ENCODE measurements at places on chromosomes 1 and 21.
A peak's percentile ranks its signal among the peaks of the same experiment; 100 is the strongest.

- DNase-seq, result no peak
Observed at GRCh38 chr1:31348449-31348848, 24.4 kb downstream of the FABP3 start.

GRCh38 chr21:27326301-27326700 is 359.4 kb upstream of the ADAMTS5 start:
- DNase-seq, result no peak

GRCh38 chr1:48775831-48776392 is 779 bp downstream of the BEND5 start:
- no peak for DNase-seq

DNA sequence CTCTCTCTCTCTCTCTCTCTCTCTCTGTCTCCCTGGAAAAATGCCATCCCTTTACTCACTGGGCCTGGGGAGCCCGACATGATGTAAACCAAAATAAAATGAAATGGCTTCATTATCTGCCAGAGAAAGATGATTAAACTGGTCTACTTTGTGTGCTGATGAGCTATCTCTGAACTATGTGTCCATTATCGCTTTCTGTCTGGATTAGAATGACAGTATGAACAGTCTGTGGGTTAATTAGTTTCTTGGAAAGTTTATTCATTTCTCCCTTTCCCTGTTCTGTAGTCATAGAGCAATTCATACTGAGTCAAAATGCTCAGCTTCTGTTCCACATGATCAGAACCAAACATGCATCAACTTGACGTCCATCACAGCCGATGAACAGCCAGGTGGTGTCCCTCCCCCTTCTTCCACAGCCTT is 72.4 kb upstream of the KCND3 start:
- DNase-seq, result no peak

DNA sequence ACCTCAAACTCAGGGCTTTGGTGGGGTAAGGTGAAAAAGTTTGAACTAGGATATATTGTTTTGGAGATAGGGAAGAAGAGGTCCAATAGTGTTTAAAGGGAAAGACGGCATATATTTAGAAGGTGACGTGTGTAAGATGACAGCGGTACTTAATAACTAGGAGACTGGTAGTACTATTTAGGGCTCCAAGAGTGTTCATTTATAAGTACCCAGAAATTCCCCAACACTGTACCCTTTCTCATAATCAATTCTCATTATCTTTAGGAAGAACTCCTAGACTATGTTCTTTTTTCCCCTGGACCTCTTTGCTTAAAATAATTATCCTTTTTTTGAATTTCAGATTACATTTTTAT is 1.5 kb downstream of the LYPLAL1 start:
- no peak for DNase-seq

DNA sequence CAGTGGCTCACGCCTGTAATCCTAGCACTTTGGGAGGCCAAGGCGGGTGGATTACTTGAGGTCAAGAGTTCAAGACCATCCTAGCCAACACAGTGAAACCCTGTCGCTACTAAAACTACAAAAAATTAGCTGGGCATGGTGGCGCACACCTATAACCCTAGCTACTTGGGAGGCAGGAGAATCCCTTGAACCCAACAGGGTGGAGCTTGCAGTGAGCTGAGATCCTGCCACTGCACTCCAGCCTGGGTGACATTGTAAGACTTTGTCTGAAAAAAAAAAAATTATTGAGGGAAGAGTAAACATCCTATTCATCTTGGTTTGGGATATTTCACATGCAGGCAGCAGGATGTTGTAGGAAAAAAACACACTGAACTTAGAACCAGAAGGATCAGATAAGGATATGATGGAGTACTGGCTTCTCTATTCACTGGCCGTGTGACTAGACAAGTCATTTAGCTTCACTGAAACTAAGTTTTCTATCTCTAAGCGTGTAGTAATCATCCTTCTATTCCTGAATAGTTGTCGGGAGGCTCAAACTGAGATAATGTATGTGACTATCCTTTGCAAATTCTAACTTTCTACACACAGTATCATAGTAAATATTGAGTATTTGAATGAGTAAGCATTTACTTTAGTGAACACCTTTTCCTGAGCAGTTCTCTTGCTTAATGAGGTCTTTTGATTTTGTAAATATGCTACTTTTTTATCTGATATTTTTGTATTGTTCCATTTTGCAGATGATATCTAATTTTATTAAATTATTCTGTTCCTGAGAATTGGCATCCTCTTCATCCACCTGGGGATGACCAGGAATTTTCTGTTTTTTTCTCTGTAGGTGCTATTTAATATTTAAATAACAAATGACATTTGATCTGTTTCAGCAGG is 18.2 kb downstream of the CAP1 start:
- no peak for DNase-seq

- no peak for DNase-seq
Observed at GRCh38 chr1:108612496-108612895, 48.4 kb downstream of the HENMT1 start.

DNA sequence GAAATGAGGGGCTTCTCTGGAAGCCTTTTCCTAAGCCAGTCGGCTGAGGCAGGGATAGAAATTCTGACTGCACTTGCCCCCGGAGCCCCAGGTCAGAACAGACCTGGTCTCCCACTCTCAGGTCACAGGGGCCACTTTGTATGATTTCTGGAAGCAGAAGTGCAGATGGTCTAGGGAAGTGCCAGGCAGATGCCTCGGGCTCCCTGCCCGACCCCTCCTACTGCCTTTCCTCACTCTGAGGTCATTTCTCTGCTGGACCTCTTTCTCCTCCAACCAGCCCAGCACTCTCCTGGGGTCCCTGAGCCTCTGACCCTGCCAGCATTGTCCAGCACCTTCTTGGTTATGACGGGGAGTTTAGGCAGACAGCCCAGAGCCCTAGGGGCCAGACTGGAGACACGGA is 8.7 kb downstream of the RUNX3 start:
- no peak for DNase-seq

GRCh38 chr21:34276711-34277425 is 86.9 kb upstream of the KCNE2 start:
- peak; percentile 31 for DNase-seq

- DNase-seq, result no peak
Observed at GRCh38 chr1:87980494-87980893, 651.8 kb downstream of the LMO4 start.

DNA sequence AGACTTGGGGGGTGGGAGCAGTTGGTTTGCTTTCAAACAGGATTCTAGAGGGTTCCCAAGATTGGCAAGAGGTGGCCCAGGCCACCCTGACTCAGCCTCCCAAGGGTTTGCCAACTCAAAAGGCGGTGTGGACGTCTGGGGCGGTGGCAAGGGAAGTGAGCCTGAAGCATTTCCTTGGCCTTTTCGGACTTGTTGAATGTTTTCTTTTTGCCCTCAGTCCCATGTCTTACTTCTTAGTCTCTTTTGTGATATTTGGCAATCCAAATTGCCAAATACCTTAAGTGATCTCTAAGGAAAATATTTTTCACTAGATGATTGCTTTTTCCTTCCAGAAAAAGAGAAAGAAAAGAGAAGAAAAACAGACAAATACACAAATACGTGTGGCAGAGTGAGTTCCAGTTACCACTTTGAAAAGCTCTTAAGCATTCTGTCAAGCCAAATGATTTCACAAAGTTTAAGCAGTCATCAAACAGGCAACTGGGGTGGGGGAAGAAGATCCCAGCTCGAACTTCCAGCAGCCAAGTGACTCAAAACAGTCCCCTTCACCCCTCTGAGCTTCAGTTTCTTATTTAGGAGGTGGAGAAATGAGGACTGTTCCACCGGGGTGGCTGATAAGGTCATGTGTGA is 374.6 kb upstream of the USP24 start:
- DNase-seq, result peak; percentile 42

GRCh38 chr1:114453361-114453784 is 57.6 kb downstream of the TRIM33 start:
- DNase-seq, result no peak

DNA sequence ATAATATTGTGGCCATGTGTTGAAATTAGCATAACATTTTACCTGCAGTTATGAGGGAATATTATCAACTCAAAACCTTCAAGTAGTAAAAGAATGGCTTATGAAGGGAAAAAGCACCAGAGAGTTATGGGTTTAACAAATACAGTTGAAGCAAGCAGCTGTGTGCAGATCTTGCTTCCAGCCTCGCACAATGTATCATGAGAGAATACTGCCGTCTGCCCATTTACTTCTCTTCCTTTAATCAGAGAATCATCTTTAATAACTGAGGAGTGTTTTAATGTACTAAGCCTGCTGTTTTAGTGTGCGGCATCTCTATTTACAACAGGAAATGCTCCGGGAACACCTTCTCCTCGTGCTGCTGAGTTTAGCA is 120.9 kb downstream of the ATG4C start:
- no peak for DNase-seq

- no peak for DNase-seq
Observed at GRCh38 chr1:246773213-246773641, 49.0 kb downstream of the SCCPDH start.

- peak; percentile 83 for DNase-seq
Observed at GRCh38 chr1:68111519-68112436, 61.4 kb upstream of the DIRAS3 start.

DNA sequence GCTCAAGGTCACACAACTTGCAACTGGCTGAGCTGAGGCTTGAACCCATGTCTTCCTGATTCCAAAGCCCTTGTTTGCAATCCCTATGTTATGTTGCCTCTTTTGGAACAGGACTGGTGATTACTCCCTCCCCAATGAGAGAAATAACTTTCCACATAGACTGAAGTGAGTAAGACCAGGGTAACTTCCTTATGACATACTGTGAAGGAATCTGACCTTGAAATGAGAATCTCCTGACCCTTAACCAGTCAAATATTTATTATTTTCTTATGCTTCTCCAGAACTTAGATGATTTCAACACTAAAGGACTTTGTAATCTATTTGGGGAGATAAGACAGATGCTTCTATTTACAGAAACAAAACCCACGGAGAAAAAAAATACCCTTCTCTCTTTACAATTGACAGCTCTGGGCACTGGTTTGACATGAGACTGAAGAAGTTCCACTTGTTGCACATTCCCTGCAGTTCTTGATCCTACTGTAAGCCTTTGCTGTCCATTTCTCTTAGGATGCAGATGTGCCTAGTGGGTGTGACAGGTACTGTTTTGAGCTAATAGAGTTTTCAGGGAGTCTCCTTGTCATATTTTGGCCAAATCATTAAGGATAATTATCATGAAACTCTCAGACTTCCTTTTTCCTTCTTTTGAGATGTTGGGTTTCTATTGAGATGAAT is 3.9 kb upstream of the RPTN start:
- peak; percentile 71 for DNase-seq

GRCh38 chr21:34020005-34020847 is 53.2 kb upstream of the MRPS6 start:
- DNase-seq, result no peak

DNA sequence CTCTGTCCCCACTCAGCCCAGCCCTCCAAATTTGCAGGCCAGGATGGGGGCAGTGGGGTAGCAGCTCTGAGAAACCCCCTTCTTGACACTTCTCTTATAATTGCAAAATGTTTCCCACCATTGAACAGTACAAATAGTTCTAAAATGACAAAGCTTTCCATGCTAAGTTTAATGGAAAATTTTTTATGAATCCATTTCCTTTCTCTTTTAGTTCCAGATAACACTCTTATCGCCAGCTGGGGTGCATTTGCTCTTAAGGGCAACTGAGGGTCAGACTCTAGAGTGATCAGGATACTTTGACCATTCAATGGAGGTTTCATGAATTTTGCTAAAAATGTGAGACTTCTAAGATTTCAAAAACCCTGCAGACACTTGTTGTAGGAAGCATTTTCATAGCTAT is 29.9 kb downstream of the PIK3C2B start:
- DNase-seq, result no peak

DNA sequence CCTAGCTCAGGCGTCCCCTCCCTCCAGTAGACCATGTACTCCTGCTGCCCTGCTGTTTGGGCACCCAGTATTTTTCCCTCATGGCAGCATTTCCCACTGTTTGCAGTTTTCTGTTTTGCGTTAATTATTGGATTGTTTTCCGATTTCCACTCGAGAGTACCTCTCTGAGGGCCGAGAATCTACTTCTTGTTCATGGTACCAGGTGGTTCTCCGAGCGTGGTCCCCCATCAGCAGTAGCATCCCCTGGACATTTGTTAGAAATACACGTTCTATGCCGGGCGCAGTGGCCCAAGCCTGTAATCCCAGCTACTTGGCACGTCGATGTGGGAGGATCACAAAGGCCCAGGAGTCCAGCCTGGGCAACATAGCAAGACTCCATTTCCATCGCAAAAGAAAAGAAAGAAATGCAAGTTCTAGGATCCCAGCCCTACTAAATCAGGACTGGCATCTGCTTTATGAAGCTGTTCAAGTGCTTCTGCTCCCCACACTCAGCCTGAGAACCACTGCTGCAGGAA is 690 bp downstream of the RRP1 start:
- DNase-seq, result no peak

GRCh38 chr1:185155600-185156287 is 1.0 kb downstream of the TRMT1L start:
- peak; percentile 27 for DNase-seq

DNA sequence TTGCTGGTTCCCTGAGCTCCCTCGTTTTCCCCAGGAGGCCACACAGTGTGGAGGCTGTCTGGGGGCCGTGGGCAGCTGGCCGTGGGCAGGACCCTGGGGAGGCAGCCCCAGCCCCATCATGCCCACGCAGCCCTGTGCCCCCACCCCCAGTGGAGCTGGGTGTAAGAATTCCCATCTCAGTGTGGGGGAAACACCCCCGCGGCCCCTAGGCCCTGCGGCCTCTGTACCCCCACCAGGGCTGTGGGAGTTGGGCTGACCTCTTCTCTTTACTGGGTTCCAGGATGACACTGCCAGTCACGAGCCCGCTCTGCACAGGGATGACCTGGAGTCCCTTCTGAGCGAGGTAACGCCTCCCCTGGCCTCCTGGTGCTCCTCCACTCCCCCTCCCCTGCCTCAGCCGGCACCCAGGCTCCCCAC is 3.7 kb upstream of the PFKL start:
- DNase-seq, result no peak

GRCh38 chr1:62327360-62328055 is 8.3 kb upstream of the KANK4 start:
- DNase-seq, result no peak

DNA sequence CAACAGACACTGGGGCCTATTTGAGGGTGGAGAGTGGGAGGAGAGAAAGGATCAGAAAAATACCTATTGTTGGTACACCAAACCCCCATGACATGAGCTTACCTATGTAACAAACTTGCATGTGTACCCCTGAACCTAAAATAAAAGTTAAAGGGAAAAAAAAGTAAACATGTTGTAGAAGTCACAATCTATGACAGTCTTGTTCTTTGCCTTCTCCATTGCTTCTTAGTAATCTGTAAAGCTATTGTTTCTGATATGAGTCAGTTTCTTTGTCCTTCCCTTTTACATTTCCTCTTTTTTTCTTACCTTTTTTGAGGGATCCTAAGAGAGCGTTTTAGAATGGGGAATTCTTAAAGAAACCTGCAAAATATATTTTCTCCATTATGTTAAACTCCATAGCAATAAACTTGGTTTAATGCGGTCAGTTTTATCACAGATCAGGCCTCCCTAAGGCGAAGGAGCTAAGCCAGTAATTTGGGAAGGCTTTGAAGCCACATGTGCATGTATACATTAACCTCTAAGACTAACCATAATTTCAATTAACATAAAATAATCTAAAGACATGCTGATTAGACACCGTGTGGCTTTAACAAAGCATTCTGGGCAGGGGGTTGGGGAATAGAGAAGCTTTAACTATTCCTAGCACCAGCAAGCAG is 77.8 kb upstream of the C1orf105 start:
- DNase-seq, result no peak

- no peak for DNase-seq
Observed at GRCh38 chr1:201009962-201010645, 13.4 kb downstream of the KIF21B start.

All from fibroblast of skin of right quadriceps (primary cell).